Adipocyte (in vitro differentiated cells): ENCODE measurements at places on chromosomes 12 and 14.
A peak's percentile ranks its signal among the peaks of the same experiment; 100 is the strongest.

DNA sequence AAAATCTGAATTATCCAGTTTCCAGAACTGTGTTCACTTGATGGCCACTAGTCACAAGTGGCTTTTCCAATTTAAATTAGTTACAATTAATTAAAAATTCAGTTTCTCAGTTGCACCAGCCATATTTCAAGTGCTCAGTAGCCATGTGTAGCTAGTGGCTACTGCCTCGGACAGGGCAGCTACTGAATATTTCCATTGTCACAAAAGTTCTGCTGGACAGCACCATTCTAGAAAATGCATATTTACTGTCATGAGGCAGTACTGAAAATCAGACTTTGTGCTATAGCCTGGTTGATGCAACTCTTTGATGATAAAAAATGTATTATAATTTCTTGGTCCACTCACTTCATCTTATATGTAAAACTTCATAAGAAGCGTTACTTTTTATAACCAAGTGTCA lies 11.5 kb upstream of the OVCH1 start:
- DNase-seq, result no peak

- DNase-seq, result no peak
Observed at GRCh38 chr14:99432485-99432884, 48.2 kb downstream of the SETD3 start.

GRCh38 chr14:50020799-50021198 lies 95.6 kb downstream of the VCPKMT start:
- no peak for DNase-seq

- peak; percentile 100 for DNase-seq
Observed at GRCh38 chr14:89954070-89955021, at the start of gene EFCAB11. Gene EFCAB11, minus strand, starts transcription at chr14:89954730. Its CDS starts 70 bp downstream, at chr14:89954660.

DNA sequence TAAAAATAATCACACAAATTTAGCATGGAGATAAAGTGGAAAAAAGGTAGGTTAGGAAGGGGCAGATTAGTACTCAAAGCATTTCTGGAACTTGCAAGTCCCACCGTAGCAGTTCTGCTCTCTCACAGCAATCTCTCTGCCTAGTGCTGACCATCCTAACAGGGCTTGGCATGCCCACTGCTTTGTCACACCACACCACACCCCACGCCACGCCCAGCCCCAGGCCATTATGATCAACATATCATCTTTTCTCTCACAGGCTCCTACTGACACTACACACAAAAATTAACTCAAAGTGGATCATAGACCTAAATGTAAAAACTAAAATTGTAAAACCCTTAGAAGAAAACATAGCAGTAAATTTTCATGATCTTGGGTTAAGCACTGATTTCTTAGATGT lies 273.7 kb downstream of the DAD1 start:
- DNase-seq, result no peak

GRCh38 chr14:103960457-103961055 lies 18.2 kb upstream of the RD3L start:
- no peak for DNase-seq

- no peak for DNase-seq
Observed at GRCh38 chr12:57230381-57231155, 1.1 kb downstream of the SHMT2 start.

- DNase-seq, result peak; percentile 69
Observed at GRCh38 chr12:87216436-87216835, 812.8 kb downstream of the C12orf50 start.

- DNase-seq, result peak; percentile 61
Observed at GRCh38 chr12:65826353-65827171, 2.3 kb downstream of the HMGA2 start.

DNA sequence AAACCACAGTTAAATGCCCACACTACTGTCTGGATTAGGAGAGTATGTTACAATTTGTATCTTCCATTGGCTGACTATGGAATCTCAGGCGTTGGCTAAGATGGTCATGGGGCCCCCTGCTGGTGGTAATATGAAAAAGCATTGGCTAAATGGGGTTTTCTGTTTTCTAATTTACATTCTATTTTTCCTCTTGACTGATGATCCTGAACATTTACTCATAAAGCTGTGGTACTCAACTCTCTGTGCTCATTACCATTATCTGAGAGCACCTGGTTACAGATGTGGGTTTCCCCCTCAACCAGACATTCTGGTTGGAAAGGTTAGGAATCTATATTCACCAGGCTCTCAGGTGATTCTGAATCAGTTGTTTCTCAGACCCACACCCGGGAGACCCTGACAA lies 64.8 kb downstream of the WSCD2 start:
- peak; percentile 32 for DNase-seq

GRCh38 chr12:107843351-107844311 lies 69.1 kb downstream of the ASCL4 start:
- DNase-seq, result peak; percentile 28

DNA sequence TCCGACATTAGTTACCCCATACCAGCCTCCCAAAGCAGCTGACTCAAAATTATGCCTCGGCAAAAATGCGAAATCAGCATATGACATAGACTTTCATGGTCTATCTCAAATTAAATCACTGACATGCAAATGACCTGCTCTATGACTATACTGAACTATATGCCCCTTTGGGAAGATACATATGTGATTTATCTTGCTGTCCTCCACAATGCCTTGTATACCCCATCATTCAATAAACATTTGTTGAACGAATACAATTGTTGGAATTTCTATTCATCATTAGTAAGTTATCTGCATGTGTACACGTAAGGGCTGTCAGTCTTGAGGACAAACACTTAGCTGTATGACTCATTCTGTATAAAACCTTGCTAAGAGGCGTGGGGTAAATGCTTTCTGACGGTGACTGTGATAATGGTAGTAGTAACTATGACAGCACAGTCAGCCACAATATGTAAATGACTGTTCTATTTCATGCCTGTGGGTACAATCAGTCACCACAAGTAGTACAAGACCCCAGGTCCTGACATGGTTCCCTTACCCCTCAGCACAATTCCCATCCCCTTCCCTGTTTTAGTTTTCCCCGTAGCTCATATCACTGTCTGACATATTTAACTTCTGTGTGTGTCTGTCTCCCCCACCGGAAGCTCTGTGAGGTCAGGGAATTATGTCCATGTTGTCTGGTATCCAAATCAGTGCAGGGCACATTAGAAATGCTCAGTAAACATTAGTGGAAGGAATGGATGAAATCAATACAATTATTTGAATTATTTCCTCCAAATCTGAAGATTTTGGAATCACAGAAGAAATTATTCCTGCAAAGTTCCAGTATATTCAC lies 42.8 kb downstream of the STXBP6 start:
- DNase-seq, result peak; percentile 82
